ENCODE measurements at places on chromosomes 1 and 21.

GRCh38 chr1:18940303-18941020, 16.0 kb downstream of the IFFO2 start:
- no peak for DNase-seq

DNA sequence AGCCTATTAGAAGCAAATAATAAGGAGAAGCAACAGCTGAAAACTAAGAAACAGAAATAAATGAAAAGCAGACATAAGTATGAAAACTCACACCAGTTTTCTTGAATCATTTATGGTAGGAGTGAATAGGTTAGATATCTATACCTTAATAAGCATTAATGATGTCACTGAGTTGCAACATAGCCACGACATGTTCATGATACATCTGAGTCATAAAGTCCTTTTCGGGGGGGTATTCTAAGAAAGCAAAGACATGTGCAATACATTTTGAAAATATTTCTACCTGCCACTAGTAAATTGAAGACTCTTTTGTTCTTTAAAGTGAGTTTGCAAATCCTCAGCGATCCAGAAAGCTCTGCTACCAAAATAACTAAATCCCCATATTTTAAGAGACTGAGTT, 7.2 kb downstream of the CD34 start:
- DNase-seq: no peak

DNA sequence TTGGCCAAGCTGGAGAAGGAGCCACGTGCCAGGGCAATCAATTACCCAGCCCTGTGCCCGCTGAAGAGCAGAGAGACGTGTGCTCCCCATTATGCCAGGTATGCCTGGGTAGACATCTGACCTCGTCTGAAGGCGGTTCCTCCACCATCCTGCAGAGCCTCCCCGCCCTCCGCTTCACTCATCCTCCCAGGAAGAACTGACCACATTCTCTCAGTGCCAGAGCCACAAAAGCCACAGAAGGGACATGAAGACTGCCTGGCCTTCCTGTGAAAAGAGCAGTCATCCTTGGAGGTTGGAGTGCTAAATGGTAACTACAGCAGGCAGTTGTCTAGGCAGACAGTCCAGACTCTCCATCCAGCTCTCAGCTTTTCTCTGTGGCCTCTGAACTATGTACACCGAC, 12.0 kb downstream of the SYT2 start:
- DNase-seq: no peak

DNA sequence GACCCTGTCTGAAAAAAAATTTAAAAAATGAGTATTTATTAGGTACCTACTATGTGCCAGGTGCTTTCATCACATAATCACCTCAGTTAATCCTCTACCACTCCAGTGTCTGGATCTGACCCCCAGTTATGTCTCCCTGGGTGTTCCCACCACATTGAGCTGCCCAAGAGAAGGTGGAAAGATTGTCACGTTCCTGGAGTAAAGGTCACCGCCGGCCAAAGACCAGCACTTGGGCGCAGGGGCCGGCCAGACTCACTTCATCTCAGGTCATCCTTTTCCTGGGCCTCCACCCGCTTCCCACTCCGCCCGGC, 714 bp downstream of the PYCR2 start:
- DNase-seq: no peak

- DNase-seq: no peak
Measured at GRCh38 chr1:6054596-6054995, 8.9 kb downstream of the KCNAB2 start.

DNA sequence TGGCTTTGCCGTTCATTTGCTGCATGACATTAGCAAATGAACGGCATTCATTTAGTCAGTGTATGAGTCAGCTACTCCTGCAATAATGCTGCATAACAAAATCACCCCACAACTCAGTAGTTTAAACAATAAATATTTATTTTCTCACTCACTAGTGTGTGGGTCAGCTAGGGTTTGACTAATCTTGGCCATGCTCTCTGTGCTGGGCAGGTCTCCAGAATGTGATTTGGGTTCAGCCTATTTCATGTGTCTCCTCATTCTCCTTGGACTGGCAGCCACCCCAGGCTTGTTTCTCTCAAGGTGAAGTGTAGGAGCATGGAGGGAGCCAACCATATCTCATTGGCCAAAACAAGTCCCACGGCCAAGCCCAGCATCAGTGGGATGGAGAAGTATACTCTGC, 104.3 kb downstream of the LACTBL1 start:
- no peak for DNase-seq

DNA sequence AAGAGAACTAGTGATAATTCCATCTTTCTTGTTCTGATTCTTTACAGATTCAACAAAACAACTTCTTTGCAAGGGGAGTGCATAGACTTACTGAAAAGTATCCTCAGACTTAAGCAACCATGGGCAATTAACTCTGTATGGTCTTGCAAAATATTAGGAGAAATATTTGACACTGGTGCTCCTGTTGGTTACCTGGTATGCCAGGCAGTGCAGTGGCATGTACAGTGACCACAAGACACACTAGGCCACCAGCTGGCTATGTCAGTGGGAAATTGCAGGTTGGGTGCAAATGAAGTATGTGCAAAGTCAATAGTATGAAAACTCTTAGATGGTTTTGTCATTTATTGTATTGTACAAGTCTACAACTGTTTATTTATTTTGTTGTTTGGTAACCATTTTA, 34.5 kb downstream of the EPS15 start:
- DNase-seq: no peak

GRCh38 chr21:15735409-15735808, 5.6 kb downstream of the USP25 start:
- DNase-seq: no peak

Measured in K562 (cell line).